ENCODE measurements at places on chromosomes 2 and 18.

GRCh38 chr2:31207790-31208189, 9.5 kb downstream of the CAPN14 start:
- H3K27ac ChIP-seq: peak overlapping the region; percentile 61
- DNase-seq: no peak
- no peak overlapping the region for H3K4me3 ChIP-seq

GRCh38 chr2:197010200-197011020, 83.9 kb upstream of the PGAP1 start:
- no peaks in the 10 kb centered on the region for H3K36me3 ChIP-seq
- DNase-seq: no peak
- no peaks in the 10 kb centered on the region for H3K4me1 ChIP-seq
- H3K4me3 ChIP-seq: no peak overlapping the region
- H3K27ac ChIP-seq: no peak overlapping the region

GRCh38 chr18:388200-388599, 112.3 kb downstream of the COLEC12 start:
- no peaks in the 10 kb centered on the region for H3K27me3 ChIP-seq
- no peaks in the 10 kb centered on the region for H3K36me3 ChIP-seq
- H3K4me3 ChIP-seq: no peak overlapping the region
- DNase-seq: no peak

GRCh38 chr2:101741775-101742520, 44.4 kb downstream of the MAP4K4 start:
- DNase-seq: no peak
- H3K36me3 ChIP-seq: no peaks in the 10 kb centered on the region
- peaks cover 73% of the 10 kb centered on the region for H3K4me1 ChIP-seq
- peak overlapping the region; percentile 71 for H3K27ac ChIP-seq

- H3K27ac ChIP-seq: no peak overlapping the region
- no peaks in the 10 kb centered on the region for H3K4me1 ChIP-seq
- no peak overlapping the region for H3K4me3 ChIP-seq
- DNase-seq: no peak
These were observed 45.9 kb upstream of the YES1 start for GRCh38 chr18:857986-858385.

- no peaks in the 10 kb centered on the region for H3K36me3 ChIP-seq
- no peaks in the 10 kb centered on the region for H3K4me1 ChIP-seq
- H3K4me3 ChIP-seq: no peak overlapping the region
- no peak for DNase-seq
These were observed 281.3 kb downstream of the AGPS start for GRCh38 chr2:177673602-177674595.

GRCh38 chr2:177467646-177468045, 75.1 kb downstream of the AGPS start:
- H3K4me1 ChIP-seq: no peaks in the 10 kb centered on the region
- H3K27me3 ChIP-seq: no peaks in the 10 kb centered on the region
- no peaks in the 10 kb centered on the region for H3K36me3 ChIP-seq

- no peaks in the 10 kb centered on the region for H3K36me3 ChIP-seq
- DNase-seq: no peak
- H3K27me3 ChIP-seq: no peaks in the 10 kb centered on the region
- peak overlapping the region; percentile 69 for H3K27ac ChIP-seq
- peaks cover 24% of the 10 kb centered on the region for H3K4me1 ChIP-seq
These were observed 30.4 kb downstream of the TOGARAM2 start for GRCh38 chr2:29011418-29012060.

DNA sequence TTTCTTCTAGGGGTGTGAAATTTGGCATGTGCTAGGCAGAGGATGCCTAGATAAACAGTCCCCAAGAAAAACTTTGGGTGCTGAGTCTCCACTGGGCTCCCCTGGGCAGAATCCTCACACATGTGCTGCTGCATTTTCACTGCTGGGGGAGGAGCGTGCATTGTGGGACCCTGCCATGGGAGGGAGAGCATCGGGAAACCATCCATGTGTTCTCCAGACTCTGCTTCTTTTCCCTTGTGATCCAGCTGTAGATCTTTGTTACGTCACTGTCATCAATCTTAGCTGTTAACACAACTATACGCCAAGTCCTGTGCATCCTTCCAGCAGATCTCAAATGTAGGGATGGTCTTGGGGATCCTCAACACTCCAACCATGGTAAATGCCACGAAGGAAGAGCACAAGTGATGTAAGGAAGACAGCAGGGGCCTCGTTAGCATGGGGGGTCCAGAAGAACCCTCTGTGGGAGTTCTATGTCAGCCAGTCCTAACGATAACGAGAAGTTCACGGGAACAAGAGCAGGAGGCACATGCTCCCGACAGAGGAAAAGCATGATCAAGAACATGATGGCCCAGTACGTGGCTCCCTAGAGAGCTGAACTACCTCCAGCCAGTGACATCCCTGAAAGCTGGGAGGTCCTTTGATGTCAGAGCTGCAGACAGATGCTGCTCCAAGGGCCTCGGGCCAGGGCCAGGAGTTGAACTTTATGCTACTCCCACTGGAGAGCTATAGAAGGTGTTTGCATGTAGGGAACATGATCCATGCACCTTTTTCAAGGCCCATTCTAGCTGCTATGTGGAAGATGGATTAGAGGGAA, 41.1 kb upstream of the NPAS2 start:
- no peaks in the 10 kb centered on the region for H3K27me3 ChIP-seq
- no peaks in the 10 kb centered on the region for H3K4me1 ChIP-seq
- H3K27ac ChIP-seq: no peak overlapping the region
- H3K36me3 ChIP-seq: no peaks in the 10 kb centered on the region
- no peak for DNase-seq
- no peak overlapping the region for H3K4me3 ChIP-seq

- DNase-seq: no peak
- no peaks in the 10 kb centered on the region for H3K27me3 ChIP-seq
- no peaks in the 10 kb centered on the region for H3K4me1 ChIP-seq
- no peak overlapping the region for H3K27ac ChIP-seq
These were observed 419.8 kb downstream of the DPP10 start for GRCh38 chr2:114862243-114862642.

- H3K4me1 ChIP-seq: no peaks in the 10 kb centered on the region
- H3K36me3 ChIP-seq: no peaks in the 10 kb centered on the region
- no peak overlapping the region for H3K27ac ChIP-seq
- DNase-seq: no peak
- no peaks in the 10 kb centered on the region for H3K27me3 ChIP-seq
- H3K4me3 ChIP-seq: no peak overlapping the region
These were observed 10.8 kb upstream of the TAF4B start for GRCh38 chr18:26215247-26215970.

GRCh38 chr2:237055386-237056100, 30.1 kb upstream of the COPS8 start:
- no peaks in the 10 kb centered on the region for H3K27me3 ChIP-seq
- no peaks in the 10 kb centered on the region for H3K36me3 ChIP-seq
- H3K4me1 ChIP-seq: no peaks in the 10 kb centered on the region
- DNase-seq: no peak
- no peak overlapping the region for H3K27ac ChIP-seq
